Naive thymus-derived CD4-positive, alpha-beta T cell (primary cell): ENCODE measurements at places on chromosomes 1 and 21. TPM values are rescaled to one million over a fixed set of nuclear protein-coding genes. Genes with fewer than 3 reads are reported as not detected.

Gene APOBEC4
- 0.19 TPM for polyA plus RNA-seq

GRCh38 chr1:18412882-18413353 is 67.8 kb upstream of the KLHDC7A start:
- H3K4me3 ChIP-seq, result no peak overlapping the region
- H3K36me3 ChIP-seq, result no peaks in the 10 kb centered on the region
- no peak for DNase-seq
- no peak overlapping the region for H3K27ac ChIP-seq
- H3K4me1 ChIP-seq, result no peaks in the 10 kb centered on the region

DNA sequence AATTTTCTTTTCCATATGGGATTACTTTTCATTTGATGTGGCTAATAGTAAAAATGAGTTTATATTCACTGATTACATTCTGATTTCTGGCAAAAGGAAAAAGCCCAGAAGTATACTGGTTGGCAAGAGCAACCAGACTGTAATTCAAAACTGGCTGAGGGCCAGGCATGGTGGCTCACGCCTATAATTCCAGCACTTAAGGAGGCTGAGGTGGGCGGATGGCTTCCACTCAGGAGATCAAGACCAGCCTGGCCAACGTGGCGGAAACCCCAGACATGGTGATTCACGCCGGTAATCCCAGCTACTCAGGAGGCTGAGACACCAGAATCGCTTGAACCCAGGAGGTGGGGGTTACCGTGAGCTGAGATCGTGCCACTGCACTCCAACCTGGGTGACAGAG is 14.5 kb downstream of the SYT11 start:
- H3K36me3 ChIP-seq, result no peaks in the 10 kb centered on the region
- H3K27me3 ChIP-seq, result no peaks in the 10 kb centered on the region
- no peaks in the 10 kb centered on the region for H3K4me1 ChIP-seq
- H3K27ac ChIP-seq, result no peak overlapping the region

- peak overlapping the region; percentile 91 for H3K27ac ChIP-seq
- peaks cover 25% of the 10 kb centered on the region for H3K4me1 ChIP-seq
- DNase-seq, result no peak
- peaks cover 9% of the 10 kb centered on the region for H3K36me3 ChIP-seq
- no peaks in the 10 kb centered on the region for H3K27me3 ChIP-seq
- H3K4me3 ChIP-seq, result peak overlapping the region; percentile 76
Measured at GRCh38 chr1:6580119-6580592, 362 bp downstream of the ZBTB48 start.

DNA sequence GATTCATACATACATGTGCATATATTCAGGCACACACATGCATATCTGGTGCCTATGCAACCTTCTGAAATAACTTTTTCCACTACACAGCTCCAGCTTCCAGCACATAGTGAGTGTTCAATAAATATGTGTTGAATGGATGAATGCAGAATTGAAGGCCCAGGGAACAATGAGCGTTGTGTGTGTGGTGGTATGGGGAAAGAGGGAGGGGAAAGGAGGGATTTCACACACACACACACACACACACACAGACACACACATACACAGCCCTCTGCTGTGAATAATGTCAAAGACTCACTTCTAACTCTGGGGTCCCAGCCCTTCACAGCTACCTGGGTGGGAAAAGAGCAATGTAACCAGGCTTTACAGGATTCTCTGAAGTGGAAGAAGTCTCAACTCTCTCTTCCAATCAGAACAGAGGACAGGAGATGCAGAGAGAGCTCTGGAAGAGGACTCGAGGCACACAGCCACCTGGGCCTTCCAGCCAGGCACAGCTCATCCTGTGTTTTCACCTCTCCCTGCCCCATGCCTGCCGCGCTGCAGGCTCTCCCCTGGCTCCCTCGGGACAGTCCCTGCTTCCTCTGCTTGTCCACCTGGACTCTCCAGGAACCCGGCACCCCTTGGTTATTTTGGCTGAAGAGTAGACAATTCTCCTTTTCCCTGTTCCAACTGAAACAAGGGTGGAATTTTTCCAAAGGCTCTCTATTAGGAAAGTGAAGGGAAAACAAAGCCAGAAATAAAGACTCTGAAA is 5.4 kb upstream of the IGSF8 start:
- H3K27ac ChIP-seq, result no peak overlapping the region
- DNase-seq, result no peak
- no peak overlapping the region for H3K4me3 ChIP-seq
- H3K27me3 ChIP-seq, result no peaks in the 10 kb centered on the region
- H3K36me3 ChIP-seq, result no peaks in the 10 kb centered on the region

DNA sequence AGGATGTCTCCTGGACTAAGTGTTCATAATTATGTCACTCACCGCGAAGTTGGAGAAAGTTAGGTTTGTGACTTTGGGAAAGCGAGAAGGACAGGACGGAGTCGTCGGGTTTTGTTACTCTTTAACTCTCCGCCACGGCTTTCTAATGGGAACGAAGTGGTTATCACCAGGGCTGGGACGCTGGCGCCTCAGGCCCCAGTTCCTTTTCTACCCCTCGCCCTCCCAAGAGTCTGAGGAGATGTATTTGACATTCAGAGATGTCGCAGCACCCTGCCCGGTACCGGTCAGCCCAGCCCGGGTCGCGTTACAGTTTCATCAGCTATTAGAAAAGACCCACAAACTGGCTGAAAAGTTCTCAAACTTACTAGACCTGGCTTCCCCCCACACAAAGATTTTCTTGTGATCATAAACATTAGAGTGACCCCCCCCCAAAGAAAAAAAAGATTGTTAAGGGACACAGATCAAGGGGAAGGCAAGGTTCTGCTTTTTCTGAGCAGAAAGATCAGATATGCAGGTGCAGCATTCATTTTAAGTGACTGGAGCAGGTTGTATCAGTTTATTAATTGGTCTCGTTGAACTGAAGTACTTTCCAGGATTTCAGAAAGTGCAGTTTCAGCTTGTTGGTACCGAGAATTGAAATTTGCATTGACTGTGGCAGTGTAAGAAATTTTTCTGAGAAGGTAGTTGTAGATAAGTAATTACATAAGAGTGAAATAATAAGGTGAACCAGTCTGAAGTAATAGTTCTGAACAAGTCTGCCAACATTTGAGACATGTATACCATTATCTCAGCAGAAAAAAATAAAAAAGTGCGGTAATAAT is 859 bp upstream of the ZBTB18 start:
- peak overlapping the region; percentile 63 for H3K4me3 ChIP-seq
- H3K27me3 ChIP-seq, result no peaks in the 10 kb centered on the region
- peak overlapping the region; percentile 92 for H3K27ac ChIP-seq
- peaks cover 23% of the 10 kb centered on the region for H3K4me1 ChIP-seq
- no peaks in the 10 kb centered on the region for H3K36me3 ChIP-seq

- H3K4me3 ChIP-seq, result no peak overlapping the region
- no peaks in the 10 kb centered on the region for H3K27me3 ChIP-seq
- DNase-seq, result no peak
- H3K4me1 ChIP-seq, result peaks cover 6% of the 10 kb centered on the region
Measured at GRCh38 chr21:33367309-33367973, 35.8 kb upstream of the IFNGR2 start.

- peak within 1 kb of the TSS; percentile 51 for H3K4me3 ChIP-seq
- H3K27ac ChIP-seq, result peak within 1 kb of the TSS; percentile 84
- no peaks in the 10 kb centered on the region for H3K36me3 ChIP-seq
- no peaks in the 10 kb centered on the region for H3K27me3 ChIP-seq
- H3K4me1 ChIP-seq, result peaks cover 13% of the 10 kb centered on the region
Measured at GRCh38 chr1:160522622-160523345, at the start of gene SLAMF6. Gene SLAMF6 (minus strand): TSS chr1:160523255. CDS start chr1:160523192, 63 bp downstream.

DNA sequence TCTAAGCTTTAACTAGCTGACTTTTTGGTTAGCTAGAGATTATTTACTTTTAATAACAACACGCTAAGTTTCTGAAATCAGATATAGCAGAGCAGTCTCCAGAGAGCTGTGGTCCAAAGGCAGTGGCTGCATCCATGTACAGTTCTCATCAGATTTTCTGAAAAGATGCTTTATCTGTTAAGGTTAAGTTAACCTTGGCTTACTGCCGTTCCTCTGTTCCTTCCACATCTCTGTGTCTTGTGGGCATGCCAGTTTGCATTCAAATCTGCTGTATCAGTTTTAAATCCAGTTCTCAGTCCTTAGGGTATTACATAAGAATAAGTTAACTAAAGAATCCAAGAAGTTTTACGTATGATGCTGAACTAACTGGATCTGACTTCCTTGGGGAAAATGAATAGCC is 46.8 kb downstream of the SPATA46 start:
- DNase-seq, result no peak
- no peaks in the 10 kb centered on the region for H3K27me3 ChIP-seq
- H3K36me3 ChIP-seq, result no peaks in the 10 kb centered on the region
